GM04503 (cell line): ENCODE measurements at places on chromosomes 1 and 21.
A peak's percentile ranks its signal among the peaks of the same experiment; 100 is the strongest.

GRCh38 chr1:153470707-153471106, 10.3 kb upstream of the S100A7 start:
- DNase-seq = no peak

GRCh38 chr1:197868751-197869489, 33.5 kb upstream of the C1orf53 start:
- peak; percentile 15 for DNase-seq

GRCh38 chr21:45874716-45875415, 106.7 kb upstream of the COL6A1 start:
- DNase-seq = peak; percentile 87

DNA sequence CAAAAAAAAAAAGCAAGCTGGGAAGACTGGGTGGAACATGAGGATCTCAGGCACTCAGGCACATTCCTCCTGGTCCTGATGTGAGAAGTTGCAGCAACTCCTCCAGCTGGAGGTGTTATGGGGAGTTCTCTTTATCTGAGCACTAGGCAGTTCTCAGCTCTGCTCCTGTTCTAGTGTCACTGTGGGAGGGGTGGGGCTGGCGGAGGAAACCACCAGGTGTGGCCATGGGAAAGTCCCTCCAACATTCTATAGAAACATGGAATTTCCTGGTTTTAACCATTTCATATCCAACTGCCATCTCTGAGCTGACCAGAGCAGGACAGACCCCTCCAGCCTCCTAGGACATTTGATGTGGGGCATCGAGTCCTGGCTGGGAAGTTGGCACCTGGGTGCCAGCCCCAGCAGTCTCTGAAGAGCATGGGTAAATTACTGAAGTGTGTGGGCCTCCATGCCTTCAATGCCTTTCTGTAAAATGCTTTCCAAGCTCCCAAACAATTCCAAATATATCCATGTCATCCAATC, 804 bp upstream of the IKBKE start:
- no peak for DNase-seq

DNA sequence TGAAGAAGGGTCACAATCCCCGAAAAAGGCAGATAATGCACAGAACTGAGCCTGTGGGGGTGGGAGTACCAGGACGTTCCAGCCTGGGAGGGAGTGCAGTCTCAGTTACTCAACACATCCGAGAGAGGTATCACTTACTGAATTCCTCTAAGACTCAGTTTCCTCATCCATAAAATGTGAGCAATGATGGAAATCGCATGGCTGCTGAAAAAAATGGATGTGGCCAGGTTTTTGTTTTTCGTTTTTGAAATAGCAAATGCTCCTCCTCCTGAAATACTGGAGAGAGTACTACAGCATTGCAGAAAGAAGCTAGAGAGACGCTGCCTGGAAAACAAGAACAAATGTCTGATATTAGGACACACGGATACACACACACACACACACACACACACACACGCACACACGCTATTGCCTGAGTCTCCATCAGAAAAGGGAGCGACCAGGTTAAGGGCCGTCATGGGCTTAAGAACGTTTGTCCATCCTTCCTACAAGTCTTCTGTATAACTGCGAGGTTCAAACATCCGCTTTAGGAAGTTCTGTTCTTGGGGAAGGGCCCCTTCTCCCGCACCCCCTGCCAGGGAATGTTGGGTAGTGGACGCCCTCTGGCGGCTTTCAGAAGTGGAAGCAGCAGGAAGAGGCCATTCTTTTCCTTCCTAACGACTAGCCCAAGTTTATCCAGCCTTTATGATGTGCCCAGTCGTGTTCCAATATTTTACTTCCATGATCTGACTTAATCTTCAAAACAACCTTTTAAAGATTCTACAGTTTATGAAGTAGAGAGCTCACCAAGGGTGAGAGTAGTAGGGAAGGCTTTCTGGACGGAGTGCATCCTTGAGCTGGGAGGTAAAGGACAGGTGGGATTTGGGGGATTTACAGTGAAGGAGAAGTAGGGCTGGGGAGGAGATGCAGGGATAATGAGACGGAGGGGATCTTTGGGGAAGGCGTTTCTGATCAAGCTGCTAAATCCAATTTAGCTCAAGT, 699 bp upstream of the NES start:
- DNase-seq = no peak
